ENCODE measurements at places on chromosomes 4 and X.
A peak's percentile ranks its signal among the peaks of the same experiment; 100 is the strongest.

GRCh38 chrX:114903618-114904017 lies 113.8 kb downstream of the IL13RA2 start:
- no peak overlapping the region for H3K27ac ChIP-seq
- no peaks in the 10 kb centered on the region for H3K36me3 ChIP-seq
- peaks cover 23% of the 10 kb centered on the region for H3K27me3 ChIP-seq
- H3K4me3 ChIP-seq: no peak overlapping the region
- DNase-seq: no peak

GRCh38 chr4:153809916-153810810 lies 21.3 kb upstream of the SFRP2 start:
- H3K4me3 ChIP-seq: no peak overlapping the region
- no peaks in the 10 kb centered on the region for H3K36me3 ChIP-seq
- peaks cover 5% of the 10 kb centered on the region for H3K4me1 ChIP-seq
- peak overlapping the region; percentile 61 for H3K27ac ChIP-seq
- DNase-seq: no peak
- peaks cover 6% of the 10 kb centered on the region for H3K27me3 ChIP-seq

- H3K27ac ChIP-seq: no peak overlapping the region
- no peaks in the 10 kb centered on the region for H3K36me3 ChIP-seq
- peaks cover 8% of the 10 kb centered on the region for H3K4me1 ChIP-seq
- no peak for DNase-seq
- H3K27me3 ChIP-seq: peaks cover 4% of the 10 kb centered on the region
- no peak overlapping the region for H3K4me3 ChIP-seq
Observed at GRCh38 chr4:82053396-82053795, 320.4 kb downstream of the HNRNPD start.

DNA sequence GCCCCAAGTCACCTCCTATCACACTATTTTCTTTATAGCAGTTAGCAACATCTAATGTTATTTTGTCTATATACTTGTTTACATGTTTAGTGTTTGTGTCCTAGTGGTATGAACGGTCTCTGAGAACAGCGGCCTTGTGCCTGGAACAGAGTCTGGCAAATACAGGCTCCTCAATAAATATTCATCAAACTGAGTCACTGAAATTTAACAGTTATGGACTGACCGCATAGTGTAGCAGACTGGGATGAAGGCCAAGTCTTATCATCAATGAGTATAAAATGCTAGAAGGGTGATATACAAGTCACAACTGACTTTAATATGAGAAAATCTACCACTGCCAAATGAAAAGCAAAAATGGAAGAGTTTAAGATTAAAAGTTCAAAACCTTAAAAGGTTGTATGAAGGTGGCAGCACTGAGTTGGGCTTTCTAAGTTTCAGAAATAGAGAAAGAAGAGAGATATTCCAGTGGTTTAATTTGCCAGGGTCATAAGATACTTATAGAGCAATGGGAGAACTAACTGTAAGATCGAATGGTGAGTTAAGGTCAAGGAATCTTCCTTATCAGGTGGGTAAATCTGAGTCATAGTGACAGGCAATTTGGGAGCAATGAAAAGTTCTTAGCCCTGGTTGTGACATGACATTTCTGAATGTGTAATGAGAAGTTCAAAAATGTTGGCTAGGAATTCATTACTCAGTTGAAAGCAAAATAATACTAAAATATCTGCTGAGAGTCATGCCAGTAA lies 34.9 kb downstream of the ELOVL6 start:
- H3K4me1 ChIP-seq: peaks cover 41% of the 10 kb centered on the region
- H3K27ac ChIP-seq: no peak overlapping the region
- DNase-seq: no peak
- H3K4me3 ChIP-seq: no peak overlapping the region
- peaks cover 56% of the 10 kb centered on the region for H3K36me3 ChIP-seq
- no peaks in the 10 kb centered on the region for H3K27me3 ChIP-seq

DNA sequence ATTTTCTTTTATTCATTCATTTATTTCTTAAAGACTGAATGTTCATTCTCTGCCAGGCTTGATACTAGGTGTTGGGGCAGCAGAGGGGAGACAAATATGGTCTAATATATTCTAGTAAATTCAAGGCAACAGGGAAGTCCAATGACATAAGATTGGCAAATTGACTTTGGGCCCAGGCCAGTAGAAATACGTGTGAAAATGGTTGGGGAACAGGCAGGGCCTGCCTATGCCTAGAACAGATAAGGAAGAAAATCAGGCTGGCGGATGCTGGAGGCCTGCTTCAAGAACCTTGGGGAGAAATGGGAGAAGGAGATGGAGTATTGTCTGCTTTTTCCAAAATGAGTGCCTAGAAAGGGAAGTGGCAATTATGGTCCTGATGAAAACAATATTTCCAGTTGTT lies 108.6 kb downstream of the RTL5 start:
- peaks cover 4% of the 10 kb centered on the region for H3K27me3 ChIP-seq
- no peak overlapping the region for H3K27ac ChIP-seq
- H3K36me3 ChIP-seq: peaks cover 10% of the 10 kb centered on the region
- no peak overlapping the region for H3K4me3 ChIP-seq
- H3K4me1 ChIP-seq: peaks cover 16% of the 10 kb centered on the region

DNA sequence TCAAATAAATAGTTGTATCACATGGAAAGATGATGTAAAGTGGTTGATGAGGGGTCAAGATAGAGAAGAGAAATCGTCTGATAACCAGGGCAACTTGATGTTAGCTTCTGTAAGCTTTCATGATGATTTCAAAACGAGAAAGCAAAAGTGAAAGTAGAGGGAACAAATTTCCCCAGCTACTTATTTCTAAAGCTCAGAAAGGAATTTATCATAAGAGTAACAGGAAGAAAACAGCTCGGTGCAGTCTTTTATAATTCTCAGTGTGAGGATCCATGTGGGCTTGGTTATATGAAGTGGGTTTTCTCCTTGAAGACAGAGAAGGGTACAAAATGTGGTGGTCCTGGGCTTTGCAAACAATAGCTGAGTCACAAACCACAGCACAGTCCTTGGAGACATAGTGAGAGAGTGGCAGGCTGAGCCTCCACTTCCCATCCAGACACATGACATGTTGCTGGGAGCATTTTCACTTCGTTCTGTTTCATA lies 32.1 kb upstream of the GLRA2 start:
- DNase-seq: no peak
- H3K4me3 ChIP-seq: no peak overlapping the region
- H3K4me1 ChIP-seq: no peaks in the 10 kb centered on the region
- H3K36me3 ChIP-seq: no peaks in the 10 kb centered on the region
- no peak overlapping the region for H3K27ac ChIP-seq

- H3K36me3 ChIP-seq: no peaks in the 10 kb centered on the region
- peaks cover 10% of the 10 kb centered on the region for H3K4me1 ChIP-seq
- DNase-seq: no peak
- H3K27me3 ChIP-seq: peaks cover 18% of the 10 kb centered on the region
- H3K27ac ChIP-seq: no peak overlapping the region
Observed at GRCh38 chr4:184090571-184090970, 127.1 kb downstream of the ENPP6 start.

GRCh38 chr4:141469392-141469791 lies 167.0 kb upstream of the IL15 start:
- no peaks in the 10 kb centered on the region for H3K4me1 ChIP-seq
- H3K4me3 ChIP-seq: no peak overlapping the region
- DNase-seq: no peak
- H3K27ac ChIP-seq: no peak overlapping the region
- H3K27me3 ChIP-seq: peaks cover 4% of the 10 kb centered on the region

- no peaks in the 10 kb centered on the region for H3K27me3 ChIP-seq
- H3K27ac ChIP-seq: no peak overlapping the region
- no peak for DNase-seq
Observed at GRCh38 chr4:67892253-67892652, 8.5 kb upstream of the TMPRSS11D start.

DNA sequence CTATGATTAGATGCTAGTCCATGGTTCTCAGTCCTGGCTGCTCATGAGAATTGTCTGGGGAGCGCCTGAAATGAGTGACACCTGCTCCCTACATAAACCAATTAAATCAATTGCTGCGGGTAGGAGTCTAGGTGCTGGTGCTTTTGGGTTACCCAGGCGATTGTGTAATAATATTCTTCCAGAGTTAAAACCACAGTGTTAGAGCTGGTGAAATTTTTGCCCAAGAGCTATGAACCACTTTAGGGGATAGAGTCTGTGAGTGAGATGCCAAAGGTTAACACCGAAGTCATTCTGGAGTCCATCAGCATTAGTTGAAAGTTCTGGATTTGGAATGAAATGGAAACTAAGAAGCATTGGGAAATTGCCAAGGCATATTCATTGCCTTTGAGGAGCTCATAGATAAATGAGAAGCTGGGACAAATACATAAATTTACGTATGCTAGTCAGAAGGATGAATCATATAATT lies 15.3 kb downstream of the PDK3 start:
- no peak overlapping the region for H3K4me3 ChIP-seq
- H3K36me3 ChIP-seq: peaks cover 52% of the 10 kb centered on the region
- peaks cover 9% of the 10 kb centered on the region for H3K4me1 ChIP-seq
- no peak for DNase-seq
- no peaks in the 10 kb centered on the region for H3K27me3 ChIP-seq

DNA sequence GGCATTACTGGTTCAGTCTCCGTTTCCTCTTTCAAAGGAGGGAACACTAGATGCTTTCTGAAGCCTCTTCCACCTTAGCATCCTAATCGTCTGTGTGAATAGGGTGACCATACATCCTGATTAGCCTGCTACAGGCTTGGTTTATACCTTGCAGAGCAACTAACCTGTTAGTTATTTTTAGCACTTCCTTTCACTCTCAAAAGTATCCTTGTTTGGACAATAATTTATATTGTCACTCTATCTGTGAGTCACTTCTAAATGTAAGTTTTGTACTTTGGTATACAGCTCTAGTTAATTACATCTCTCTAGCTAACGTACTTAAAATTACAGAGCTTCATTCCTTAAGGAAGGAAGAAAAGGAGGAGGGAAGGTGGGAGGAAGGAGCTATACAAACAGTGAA lies 174.5 kb downstream of the GPC3 start:
- H3K36me3 ChIP-seq: peaks cover 31% of the 10 kb centered on the region
- H3K27ac ChIP-seq: peak overlapping the region; percentile 98
- no peaks in the 10 kb centered on the region for H3K27me3 ChIP-seq

- no peak overlapping the region for H3K4me3 ChIP-seq
- peak overlapping the region; percentile 76 for H3K27ac ChIP-seq
- H3K36me3 ChIP-seq: peaks cover 6% of the 10 kb centered on the region
- H3K27me3 ChIP-seq: no peaks in the 10 kb centered on the region
- no peak for DNase-seq
Observed at GRCh38 chr4:87511500-87511899, 17.7 kb downstream of the SPARCL1 start.

DNA sequence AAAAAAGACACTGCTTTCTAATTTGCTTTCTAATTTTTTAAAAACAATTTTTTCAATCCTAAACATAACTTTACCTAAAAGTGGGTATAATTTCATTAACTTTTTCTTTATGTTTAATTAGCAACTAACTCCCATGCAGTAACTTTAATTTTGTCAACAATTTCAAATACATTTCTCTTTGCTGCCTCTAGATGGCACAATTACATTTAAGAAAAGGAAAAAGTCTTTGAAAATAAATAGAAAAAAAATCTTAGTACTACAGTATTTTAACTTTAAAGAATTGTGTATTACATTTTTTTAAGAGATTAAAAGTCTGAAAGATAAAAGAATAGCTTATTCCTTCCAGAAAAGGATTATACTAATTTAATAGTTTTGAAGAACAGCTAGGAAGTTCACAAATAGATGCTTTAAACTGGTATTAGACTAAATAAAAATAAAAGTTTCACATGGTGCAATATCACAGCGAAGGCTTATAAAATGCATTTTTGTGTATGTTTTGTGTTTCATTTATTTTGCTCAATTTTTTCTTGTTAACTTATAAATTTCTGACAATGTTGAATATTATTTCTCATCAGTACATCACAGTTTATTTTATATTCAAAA lies 105.1 kb downstream of the ADGRA3 start:
- H3K4me1 ChIP-seq: no peaks in the 10 kb centered on the region
- no peak overlapping the region for H3K27ac ChIP-seq
- peaks cover 49% of the 10 kb centered on the region for H3K36me3 ChIP-seq
- DNase-seq: no peak
- H3K4me3 ChIP-seq: no peak overlapping the region

DNA sequence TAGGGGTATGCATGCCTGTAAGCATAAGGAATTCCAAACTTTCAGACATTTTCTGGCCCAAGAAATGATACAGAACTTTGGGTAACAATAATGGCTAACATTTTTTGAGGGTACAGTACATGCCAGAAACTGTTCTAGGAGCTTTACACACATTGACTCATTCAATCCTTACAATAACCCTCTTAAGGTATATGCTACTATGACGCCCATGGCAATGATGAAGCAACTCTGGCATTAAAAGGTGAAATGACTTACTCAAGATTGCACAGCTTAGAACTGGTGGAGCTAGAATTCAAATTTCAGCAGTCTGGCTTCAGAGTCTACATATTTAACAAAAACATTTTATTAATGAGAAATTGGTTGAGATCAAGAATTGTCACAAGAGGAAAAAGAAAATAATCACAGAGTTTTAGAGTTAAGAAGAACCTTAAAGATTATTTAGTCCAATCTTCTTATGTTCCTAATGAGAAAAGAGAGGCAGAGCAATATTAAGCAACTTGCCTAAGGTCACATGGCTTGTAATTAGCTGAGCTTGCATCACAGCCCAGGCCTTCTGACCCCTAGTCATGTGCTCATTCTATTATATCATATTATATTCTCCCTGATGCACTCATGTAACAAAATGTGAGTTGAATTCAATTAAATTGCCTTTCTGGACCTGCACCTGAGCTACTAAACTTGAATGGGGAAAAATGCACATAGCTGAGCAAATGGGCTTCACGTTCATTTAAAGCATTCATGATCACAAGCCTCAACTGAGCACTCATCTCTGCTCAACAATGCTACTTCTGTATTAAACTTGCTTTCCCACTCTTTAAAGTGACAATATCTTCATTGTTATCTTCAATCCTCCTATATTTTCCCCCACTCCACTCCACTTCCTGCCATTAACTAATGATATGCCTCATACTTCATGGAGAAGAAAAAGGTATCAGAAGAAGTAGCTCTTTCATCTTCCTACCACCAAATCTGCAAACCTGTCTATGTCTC lies 73.2 kb downstream of the ENOX2 start:
- H3K27ac ChIP-seq: no peak overlapping the region
- no peak for DNase-seq
- H3K36me3 ChIP-seq: peaks cover 15% of the 10 kb centered on the region

GRCh38 chr4:94690851-94691254 lies 66.9 kb upstream of the BMPR1B start:
- H3K27me3 ChIP-seq: peaks cover 3% of the 10 kb centered on the region
- no peaks in the 10 kb centered on the region for H3K36me3 ChIP-seq
- H3K27ac ChIP-seq: no peak overlapping the region
- no peak overlapping the region for H3K4me3 ChIP-seq
- no peak for DNase-seq

GRCh38 chr4:177356921-177357320 lies 47.2 kb downstream of the NEIL3 start:
- H3K27me3 ChIP-seq: no peaks in the 10 kb centered on the region
- no peak for DNase-seq
- H3K4me1 ChIP-seq: peaks cover 6% of the 10 kb centered on the region
- H3K4me3 ChIP-seq: no peak overlapping the region
- peaks cover 18% of the 10 kb centered on the region for H3K36me3 ChIP-seq
